NCI-H1092 (cell line): ENCODE measurements at places on chromosomes 12 and 14.

DNA sequence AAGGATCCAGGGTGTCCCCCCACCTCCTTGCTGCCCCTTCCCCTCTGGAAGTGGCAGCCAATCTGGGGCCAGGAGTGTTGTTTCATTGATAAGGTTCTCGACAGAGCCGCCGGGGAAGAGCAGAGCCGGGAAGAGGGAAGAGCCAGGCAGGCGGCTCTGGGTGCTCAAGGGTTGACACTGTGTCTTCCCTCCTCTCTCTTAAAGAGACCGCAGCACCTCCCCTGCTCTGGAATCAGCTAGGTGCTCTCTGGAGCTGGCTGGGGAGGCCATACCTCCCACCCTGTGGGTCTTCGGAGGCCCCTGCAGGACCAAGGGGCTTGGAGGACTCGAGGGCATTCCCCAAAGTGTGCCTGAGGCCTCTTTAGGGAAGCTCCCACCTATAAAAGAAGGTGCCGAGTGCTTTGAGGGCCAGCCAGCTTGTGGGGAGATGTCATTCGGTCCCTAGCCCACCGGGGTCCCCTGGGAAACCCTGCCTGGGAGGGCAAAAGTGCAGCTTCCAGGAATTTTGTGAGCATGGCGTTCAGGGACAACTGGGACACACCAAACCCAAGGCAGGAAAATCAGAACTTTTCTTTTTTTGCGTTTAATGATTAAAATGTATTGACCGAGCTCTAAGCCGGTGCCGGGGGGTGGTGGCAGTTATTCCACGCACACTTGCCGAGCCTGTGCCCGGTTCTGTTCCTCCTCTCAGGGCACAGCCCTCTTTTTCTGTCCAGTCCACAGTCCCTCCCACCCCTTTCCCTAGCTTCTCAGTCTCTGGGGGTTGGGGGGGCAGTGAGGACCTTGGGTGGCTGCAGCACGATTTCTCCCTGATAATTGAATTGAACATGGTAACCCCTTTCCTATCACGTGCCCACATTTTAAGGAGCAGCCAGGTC lies 3.0 kb downstream of the SETD1B start:
- DNase-seq, result no peak

DNA sequence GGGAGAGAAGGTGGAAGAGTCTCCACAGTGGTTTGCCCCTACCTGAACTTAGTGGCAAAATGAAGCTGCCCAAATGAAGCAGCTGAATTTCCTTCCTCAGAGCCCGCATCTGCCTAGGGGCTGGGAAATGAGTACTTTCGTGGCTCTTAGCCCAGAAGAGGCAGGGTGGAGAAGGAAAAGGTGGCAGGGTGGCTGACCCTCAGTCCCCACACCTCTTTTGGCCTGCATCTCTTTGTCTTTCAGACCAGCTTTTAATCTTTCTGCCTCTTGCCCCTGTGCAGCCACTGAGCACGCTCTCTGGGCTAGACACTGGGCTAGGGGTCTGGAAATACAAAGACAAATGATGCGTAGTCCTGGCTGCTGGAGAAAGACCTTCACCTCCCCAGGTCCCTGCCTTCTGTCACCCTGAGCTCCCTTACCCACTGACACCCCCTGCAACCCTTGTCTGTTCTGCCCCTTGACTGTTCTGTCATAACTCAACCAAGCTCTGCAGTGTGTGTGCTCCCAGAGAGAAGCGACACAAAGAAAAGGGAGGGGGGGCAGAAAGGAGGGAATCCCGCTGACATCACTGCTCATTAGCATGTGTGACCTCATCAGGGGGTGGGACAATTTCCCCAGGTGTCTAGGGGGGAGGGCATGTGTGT lies 371 bp upstream of the REM2 start:
- peak; percentile 80 for DNase-seq

GRCh38 chr12:107650977-107651376 lies 34.6 kb upstream of the PWP1 start:
- no peak for DNase-seq

DNA sequence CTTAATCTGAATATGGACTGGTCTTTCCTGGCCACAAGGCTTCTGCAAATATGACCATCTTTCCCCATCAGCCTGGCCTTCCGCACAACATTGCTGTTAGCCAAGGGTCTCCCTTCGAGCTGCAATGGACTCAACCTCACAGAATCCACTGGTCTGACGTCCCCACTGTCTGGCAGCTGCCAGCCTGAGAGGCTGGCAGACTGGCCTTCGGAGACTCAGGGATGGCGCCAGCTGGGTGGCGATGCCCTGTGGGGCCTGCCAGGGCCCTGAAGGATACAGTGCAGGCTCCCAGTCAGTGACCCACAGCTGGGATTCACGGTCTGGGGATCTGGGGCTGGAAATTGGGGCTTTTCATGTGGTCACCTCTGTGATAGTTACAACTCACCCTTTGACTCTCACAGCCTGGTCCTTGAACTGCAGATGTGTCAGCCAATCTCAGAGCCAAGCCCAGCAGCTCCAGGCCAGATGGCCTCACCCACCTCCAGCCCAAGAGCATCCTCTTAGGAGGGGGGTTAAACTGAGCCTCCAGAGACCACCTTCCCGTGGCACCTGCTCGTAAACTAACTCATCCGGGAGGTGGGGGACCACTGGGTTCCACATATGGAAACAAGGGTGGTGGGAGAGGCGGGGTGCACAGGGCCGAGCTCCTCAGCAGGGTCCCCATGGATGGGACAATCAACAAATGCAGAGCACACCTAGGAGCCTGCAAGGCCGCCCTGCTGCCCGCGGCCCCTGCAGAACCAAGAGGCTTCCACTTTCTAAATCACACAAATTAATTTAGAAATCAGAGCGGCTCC lies 21.1 kb upstream of the C14orf180 start:
- DNase-seq, result no peak

DNA sequence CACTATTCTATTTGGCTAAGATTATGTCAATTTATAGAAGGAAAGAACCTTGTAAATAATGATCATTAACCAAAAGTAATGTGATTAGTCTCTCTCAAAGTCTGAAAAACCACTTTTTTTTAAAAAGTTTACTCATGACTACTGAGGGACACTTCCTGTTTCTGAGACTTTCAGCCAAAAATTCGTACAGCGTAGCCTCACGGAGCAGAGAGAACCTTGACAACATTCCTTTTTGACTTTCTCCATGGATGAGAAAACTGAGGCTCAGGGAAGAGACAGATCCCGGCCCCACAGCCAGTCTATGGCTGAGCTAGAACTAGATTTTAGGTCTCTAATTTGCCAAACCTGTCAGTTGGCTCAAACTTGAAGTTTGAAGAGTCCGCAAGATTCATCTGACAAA lies 68.2 kb downstream of the DAD1 start:
- no peak for DNase-seq

- no peak for DNase-seq
Observed at GRCh38 chr14:42504433-42504832, 897.8 kb downstream of the LRFN5 start.

GRCh38 chr12:63841571-63841970 lies 2.9 kb upstream of the SRGAP1 start:
- DNase-seq, result no peak

GRCh38 chr12:89970722-89971121 lies 262.1 kb upstream of the ATP2B1 start:
- no peak for DNase-seq

- no peak for DNase-seq
Observed at GRCh38 chr12:27870939-27871338, 90.9 kb upstream of the MANSC4 start.

DNA sequence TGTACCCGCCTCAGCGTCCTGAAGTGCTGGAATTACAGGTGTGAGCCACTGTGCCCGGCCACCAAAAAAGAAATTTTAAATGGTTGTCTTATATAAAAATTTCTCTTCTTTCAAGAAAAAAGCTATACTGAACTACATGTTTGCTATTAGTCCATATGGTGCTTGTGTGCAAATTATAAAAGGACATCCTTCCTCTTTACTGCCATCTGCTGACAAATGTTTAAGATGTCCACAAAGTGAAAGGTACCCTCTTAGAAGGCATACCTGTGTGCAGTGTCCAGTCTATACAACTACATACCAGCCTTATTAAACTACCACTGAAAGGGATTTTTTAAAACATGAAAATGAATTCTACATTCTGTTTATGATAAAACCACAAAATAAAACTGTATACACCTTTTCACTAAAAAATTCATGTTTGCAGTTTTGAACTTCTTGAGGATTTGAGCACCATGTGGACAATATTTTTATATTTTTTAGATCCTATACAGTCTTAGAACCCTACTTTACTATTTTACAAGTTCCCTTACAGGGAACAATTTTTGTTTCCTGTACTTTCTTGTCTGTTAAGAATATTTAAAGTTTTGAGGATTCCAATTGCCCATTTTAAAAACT lies 32.8 kb upstream of the TOMM20L start:
- DNase-seq, result peak; percentile 4

DNA sequence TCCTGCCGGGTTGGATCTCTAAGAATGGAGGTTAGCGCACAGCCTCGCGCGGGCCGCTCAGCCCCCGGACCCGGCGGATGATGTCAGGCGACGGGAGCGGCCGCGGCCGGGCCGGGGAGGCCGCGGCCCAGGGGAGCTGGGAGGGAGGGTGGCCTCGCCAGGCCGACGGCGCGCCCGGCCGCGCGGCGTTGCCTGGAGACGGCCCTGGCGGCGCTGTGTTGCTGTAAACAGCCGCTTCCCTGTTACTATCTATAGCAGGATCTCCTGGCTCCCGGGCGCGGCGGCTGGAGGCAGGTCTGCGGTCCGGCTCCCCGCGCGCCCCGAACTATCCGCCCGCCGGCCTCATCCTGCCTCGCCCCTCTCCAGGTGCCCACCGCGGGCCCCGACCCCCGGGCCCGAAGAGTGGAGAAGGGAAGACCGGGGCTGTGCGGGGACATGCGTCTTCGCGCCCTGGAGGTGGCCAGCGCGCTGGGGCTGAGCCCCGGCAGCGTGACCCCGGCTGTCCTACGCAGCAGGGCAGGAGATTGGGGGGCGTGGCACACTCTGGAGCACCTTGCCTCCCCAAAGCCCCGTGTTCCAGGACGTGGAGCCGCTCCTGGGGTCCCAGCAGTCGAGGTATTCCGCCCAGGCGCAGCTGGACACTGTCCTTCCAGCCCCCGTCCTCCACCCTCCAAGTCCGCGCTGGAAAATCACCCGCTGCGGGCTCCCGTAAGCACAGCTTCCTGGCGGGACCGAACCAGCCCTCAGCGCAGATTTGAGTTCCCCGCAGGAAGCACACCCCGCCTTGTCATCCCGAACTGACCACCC lies 1.4 kb upstream of the FOS start:
- peak; percentile 32 for DNase-seq

DNA sequence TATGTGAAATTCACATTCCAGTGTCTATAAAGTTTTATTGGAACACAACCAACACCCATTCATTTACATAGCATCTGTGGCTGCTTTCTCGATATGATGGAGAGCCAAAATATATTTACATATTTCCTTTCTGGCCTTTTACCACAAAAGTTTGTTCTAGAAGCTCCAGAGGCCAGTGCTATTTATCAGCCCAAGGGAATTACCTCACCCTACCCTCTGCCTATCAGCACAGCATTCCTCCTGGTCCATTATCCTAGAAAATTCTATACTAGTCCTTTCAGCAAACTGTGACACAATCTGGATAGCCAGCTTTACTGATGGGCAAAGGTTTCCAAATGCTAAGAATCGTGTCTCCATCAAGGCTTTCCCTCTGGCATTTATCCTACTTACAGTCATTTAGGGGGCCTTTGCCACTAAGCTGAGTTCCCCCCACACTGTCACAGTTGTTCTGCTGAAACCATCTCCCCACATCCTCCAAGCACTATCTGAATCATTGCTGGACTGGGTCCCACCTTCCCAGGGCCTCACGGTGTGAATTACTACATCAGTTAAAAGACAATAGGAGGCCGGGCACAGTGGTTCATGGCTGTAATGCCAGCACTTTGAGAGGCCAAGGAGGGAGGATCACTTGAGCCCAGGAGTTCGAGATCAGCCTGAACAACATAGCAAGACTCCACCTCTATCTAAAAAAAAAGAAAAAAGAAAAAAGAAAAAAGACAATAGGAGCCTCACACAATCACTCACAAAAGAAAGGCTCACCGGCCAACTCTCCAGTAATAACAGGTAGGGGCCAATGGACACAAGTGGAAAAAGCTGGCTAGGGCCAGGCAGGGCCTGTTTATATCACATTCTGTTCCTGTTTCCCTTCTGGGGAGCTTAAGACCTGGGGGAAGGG lies 12.1 kb downstream of the SYNE3 start:
- no peak for DNase-seq

GRCh38 chr12:65100140-65100539 lies 21.0 kb downstream of the WIF1 start:
- no peak for DNase-seq

GRCh38 chr14:73785834-73786635 lies 65.6 kb upstream of the PTGR2 start:
- no peak for DNase-seq

DNA sequence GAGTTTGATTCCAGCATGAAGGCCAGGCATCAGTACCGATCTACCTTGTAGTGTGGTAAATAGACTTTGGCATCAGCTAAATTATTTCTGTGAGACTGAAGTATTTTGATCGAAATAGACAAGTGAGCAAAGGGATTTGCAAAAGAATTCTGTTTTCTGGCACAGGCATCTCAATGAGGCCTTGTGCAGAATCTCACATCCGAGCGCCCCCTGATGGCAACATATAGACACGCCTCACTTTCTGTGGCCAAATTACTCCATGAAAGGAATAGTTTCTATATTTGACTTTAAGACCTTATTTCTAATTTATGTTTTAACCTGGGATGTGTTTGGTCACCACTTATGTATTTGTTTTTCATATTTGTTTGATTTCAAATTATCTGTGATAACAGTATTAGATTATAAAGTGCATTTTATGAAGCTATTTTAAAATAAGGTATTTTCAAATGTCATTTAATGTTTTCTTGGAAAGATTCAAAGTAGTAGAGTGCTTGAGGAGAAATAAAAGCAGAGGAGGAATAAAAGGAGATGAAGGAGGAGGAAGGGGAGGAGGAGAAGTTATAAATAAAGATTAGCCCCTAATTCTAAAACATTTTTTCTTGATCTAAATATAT lies 731.9 kb downstream of the NRXN3 start:
- DNase-seq, result no peak

DNA sequence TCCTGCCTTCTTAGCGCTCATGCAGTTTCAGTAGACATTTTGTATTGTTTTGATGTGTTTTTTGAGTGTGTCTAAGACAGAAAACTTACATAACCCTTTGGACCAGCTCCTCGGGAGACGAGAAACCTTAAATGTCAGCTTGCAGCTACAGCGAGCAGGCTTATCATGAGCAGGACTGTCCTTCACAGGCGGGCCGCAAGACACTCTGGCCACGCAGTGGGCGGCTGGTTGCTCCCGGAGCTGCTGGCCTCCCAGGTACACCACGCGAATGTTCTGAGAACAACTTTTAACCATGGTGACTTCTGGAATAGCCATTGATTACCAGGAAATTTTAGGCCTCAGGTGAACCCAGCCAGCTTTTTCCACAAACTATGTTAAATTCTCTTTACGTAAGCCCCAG lies 164.1 kb upstream of the DIO3 start:
- no peak for DNase-seq
